ENCODE measurements at places on chromosomes 5 and 9.

GRCh38 chr9:95754533-95755420 is 120.7 kb upstream of the ERCC6L2 start:
- no peak for DNase-seq

GRCh38 chr9:113568081-113568435 is 104.5 kb downstream of the RGS3 start:
- DNase-seq = no peak

DNA sequence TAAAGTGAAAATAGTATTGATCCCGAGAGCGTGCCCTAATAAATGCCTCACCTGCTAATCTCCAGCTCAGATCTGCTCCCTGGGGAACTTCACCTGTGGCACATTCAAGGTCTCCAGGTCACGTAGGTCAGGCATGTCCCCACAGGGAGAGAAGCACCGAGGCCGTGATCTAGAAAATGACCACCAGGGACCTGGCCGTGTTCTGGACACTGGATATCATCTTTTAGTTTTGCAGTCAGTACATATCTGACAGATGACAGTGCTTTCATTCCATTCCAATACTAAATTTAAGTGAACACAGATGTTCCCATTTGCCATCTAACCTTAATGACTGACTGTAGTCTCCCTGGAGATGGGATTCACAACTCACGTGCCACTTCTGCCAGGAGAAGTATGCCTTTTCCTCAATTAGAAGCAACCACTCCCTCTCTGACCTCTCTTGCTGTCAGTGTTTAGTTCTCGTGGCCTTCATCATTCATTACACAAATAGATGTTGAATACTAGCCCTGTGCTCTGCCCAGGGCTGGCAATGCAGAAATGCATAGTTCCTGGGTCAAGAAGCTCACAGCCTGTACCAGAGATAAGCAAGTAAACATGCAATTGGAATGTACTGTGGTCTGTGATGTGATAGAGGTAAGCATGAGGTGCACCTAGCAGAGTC is 276.5 kb downstream of the NTRK2 start:
- DNase-seq = no peak

- DNase-seq = no peak
Measured at GRCh38 chr5:123124859-123125595, 36.0 kb downstream of the PRDM6 start.

- DNase-seq = peak; percentile 67
Measured at GRCh38 chr5:140239939-140240700, 62.8 kb downstream of the PFDN1 start.

DNA sequence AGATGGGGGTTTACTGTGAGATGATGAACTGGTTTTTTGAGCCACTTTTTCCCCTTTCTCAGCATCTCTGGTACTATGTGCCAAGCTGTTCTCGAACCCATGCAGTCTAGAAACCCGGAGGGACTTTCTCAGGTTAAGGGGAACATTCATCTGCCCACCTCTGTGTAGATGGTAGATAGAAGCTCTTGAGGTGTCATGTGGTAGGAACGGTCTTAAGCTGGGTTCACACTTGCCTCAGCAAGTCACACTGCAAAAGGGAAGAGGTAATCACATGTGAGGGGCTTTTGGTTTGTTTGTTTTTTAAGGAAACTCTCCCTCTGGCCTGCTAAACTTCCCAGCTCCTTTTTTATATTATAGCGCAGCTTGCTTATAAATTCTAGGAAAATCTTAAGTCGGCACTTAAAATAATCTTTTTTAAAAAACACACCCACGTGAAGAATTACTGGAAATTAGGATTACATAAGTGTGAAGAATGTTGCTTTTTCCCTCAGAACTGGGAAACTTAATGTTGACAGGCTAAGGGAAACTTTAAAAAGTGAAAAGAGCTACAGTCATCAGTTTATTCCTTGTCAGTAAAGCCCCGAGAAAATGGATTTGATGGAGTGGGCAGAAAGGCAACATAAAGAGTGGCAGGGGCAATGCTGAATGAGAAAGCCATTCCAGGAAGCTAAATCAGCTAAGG is 430.3 kb downstream of the ARHGEF28 start:
- DNase-seq = no peak

DNA sequence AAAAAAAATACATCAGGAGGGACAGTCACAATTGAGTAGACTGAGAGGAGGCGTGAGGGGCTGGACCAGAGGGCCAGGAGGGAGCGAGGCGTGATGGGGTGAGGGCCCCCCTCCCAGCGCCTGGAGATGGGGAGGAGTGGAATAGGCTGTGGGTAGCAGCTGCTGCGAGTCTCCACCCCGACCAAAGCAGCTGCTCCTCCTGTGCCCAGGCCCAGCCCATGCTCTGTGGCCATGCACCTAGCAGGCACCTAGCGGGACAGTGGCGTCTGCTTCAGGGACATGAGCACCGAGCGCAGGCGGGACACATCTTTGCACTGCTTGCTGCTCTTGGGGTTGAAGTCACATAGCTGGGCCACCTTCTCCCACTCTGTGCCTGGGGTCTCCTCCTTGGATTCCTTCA is 4.0 kb downstream of the HIGD2A start:
- no peak for DNase-seq

GRCh38 chr5:28499766-28500290 is 1461.4 kb upstream of the CDH9 start:
- DNase-seq = no peak

GRCh38 chr9:136339173-136339957 is 12.0 kb downstream of the GPSM1 start:
- peak; percentile 52 for DNase-seq

- DNase-seq = peak; percentile 83
Measured at GRCh38 chr5:179818746-179819295, 1.9 kb upstream of the SQSTM1 start.

DNA sequence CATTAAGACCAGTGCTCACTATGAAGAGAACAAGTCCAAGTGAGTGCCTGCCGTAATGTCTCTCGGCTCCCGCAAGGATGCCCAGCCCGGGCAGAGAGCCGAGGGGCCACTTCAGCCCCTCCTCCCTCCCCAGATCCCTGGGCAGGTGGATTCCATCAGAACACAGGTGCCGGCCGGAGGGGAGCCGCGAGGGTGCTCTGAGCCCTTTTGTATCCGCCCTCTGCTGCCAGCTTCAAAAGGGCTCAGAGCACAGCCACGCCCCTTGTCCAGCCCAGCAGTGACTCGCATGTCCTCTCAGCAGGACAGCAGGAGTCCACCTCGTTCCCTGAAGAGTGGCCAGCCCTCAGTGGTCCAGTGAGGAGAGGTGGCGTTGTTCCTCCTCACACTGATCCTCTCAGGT is 43.9 kb downstream of the CYFIP2 start:
- no peak for DNase-seq

- DNase-seq = no peak
Measured at GRCh38 chr5:172597755-172598155, 43.3 kb upstream of the NEURL1B start.

DNA sequence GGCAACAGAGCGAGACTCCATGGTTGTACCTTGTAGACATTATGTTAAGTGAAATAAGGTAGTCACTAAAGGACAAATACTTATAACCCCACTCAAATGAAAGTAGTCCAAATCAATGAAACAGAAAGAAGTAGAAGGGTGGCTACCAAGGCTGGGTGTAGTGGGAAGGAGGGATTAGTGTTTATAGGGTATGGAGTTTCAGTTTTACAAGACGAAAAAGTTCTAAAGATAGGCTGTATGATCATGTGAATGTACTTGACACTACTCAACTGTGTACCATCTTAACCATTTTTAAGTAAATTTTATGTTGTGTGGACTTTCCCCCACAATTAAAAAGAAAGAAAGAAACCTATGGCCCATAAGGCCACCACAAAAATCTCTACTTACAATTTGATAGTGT is 32.2 kb downstream of the ALDH7A1 start:
- no peak for DNase-seq

DNA sequence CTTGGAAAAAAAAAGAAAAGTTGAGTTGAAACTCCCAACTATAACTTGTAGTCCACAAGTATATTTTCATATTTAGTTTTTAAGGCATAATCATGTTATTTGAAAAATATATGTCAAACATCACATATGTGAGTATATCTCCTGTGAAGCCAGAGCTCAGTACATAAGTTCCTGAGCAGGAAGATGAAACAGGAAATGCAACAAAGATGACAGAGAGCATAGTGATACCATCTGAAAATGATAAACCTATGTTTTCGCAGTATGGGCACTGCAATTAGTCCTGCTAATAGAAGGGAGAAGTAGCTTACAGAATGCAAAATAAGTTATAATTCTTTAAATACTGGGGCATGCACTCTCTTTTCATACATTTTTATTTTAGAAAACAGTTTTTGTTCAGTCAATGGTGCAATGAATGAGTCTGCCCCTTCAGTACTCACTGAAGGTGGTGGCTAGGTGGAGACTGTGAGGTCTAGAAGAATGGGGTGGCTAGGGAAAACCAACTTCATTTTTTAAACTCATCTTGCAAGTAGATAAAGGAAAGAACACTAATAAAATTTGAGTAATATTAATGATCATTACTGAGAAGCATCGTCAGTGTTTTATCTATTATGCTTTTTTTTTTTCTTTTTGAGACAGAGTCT is 54.1 kb upstream of the FYB1 start:
- no peak for DNase-seq

DNA sequence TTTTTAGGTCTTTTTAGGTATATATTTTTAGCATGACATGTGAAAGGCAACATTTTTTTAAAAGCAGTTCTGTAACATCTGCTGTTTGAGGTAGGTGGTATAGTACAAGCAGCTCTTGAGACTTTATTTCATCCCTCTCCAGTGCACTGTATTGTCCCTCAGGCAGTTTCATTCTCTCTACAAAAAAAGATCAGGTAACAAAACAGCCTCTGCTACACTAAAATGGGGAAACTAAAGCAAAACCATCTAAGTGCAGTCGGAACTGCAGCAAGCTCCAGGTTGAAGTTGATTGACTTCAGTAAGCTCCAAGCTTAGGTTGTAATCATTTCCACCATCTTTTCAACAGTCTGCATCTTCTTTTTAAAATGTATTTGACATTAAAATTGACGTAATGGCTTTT is 195.6 kb downstream of the DEPDC1B start:
- no peak for DNase-seq
